Activated CD4-positive, alpha-beta T cell treated with anti-CD3 and anti-CD28 coated beads, Interleukin-2, amount 50 U/mL, for 24 hours (primary cell): ENCODE measurements at places on chromosomes 6 and 20.

GRCh38 chr20:34925341-34925740 is 30.3 kb downstream of the GSS start:
- DNase-seq = no peak

GRCh38 chr6:153131037-153131981 is at the start of gene RGS17:
TSS of gene RGS17 (minus strand) at chr6:153131282. CDS start at chr6:153044018, 87,264 bp downstream.
- DNase-seq = no peak

DNA sequence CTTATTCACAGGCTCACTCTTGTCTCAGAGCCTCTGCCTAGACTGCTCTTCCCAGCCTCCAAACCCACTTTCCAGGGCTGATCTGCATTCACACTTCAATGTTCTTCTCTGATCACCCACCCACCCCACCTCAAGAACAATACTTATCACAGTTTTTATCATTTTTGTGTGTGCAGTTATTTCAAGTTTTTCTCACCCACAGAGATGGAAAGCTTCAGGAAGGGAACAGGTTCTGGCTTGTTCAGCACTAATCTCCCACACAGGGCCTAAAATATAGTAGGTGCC is 160.9 kb downstream of the MRPL14 start:
- DNase-seq = no peak

DNA sequence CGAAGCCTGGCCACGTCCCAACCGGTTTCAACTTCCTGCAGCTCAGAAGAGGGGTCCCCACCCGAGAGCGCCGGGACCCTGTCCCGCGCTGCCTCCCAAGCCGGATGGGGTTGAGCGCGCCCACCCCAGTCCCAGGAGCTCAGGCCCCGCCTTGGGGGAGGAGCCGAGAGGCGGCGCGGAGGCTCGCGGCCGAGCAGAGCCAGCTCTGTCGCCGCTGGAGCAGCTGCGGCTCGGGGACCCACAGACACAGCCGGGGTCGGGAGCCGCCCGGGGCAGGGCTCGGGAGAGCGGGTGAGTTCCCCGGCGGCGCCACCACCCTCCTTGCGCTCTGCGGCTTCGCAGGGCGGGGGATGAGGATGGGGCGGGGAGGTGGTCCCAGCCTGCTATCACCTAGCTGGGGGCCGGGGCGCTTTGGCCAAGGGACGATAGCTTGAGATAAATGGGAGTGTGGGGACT is at the start of gene PPP1R16B:
Gene PPP1R16B, plus strand, starts transcription at position 196 of the 456 bp plus-strand sequence. CDS start 30,229 bp downstream, outside the sequence.
- peak; percentile 67 for DNase-seq

GRCh38 chr6:82277686-82278085 is 30.1 kb upstream of the IBTK start:
- no peak for DNase-seq

- DNase-seq = no peak
Measured at GRCh38 chr20:48807051-48807450, 20.7 kb downstream of the PREX1 start.

DNA sequence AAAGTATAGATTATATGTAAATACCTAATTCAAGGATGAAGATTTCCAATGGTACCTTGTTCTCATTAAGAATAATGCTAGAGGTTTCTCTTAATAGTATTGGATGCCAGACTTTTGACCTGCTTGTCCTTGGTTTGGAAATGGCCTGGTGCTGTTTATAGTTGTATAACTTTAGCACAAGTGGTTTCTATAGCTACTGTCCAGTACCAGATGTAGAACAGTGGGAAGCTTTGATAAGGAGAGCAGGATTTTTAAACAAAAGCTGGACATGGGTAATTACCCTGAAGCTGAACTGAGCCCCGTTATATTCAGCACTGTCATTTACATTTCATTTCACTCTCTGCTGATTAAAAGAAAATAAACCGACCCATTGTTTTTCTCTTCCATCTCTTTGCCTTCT is 43.7 kb downstream of the TRMT11 start:
- DNase-seq = no peak
